ENCODE measurements at places on chromosomes 3 and 15.

DNA sequence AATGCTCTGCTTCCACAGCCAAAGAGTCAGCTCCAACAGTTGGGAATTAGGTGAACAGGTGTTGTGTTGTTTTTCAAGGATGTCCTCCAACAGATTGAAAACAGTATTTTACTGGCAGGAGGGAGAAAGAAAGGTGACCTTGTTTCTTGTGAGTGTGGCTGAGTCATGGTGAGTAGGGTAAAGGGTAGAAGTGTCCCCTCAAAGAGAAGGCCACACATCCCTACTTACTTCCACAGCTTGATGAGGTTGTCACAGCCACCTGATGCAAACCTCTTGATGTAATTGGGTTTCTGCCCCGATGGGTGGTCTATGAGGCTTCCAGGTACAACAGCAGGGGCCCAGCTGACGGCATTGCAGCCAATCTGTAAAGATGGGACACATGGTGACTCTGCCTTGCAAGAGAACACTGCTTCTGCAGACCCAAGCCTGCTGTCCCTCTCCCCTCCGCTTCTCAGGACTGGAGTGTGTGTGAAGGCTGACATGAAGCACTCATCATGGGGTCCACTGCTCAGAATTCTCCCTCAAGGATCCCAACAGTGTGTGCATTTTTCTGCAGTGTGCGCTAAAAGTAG lies 12.7 kb upstream of the GHRL start:
- no peak for DNase-seq

GRCh38 chr3:184003187-184003967 lies 14.3 kb downstream of the ABCC5 start:
- no peak for DNase-seq

- DNase-seq, result no peak
Observed at GRCh38 chr3:54963641-54964040, 35.8 kb upstream of the LRTM1 start.

DNA sequence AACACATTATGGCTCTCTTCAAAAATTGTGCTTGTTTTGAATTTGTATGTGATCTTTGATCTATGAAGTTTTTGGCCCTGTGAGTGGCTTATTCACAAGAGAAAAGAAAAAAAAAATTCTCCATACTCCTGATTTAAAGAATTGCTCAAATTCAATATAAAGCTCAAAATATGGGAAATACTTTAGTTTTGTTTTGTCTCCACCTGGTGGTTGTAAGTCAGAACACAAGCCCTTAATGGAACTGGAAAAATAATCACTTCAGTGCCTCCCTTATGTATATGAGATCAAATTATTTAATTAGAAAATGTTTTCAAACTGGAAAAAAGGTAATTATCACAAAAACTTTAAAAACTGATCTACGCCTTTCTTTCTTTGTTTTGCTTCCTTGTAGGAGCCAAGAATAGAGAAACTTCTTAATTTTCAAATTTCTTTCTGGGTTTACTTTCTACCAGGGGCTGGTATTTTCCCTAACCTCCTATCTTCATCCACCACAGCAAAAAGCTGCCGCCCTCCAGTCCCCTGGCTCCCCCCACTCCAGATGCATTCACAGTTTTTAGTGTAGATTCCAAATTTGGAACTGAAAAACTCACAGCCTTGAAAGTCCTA lies 50.6 kb downstream of the SERP1 start:
- no peak for DNase-seq

DNA sequence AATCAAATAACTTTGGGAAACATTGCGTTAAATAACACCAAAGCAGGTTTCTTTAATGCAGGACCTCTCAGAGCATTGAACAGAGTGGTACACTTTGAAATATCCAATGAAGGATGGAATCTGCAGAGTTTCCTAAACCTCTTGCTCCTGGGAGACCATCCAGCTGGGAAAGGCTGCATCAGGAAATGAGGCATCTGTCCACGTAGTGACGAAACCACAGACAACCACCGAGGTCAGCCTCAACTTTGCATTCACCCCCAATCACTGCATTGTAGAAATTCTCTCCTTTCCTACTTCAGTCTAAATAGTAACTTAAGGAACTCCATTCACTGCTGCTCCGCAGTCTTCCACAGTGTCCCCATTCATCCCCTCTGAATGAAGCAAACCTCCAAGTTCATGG lies 41.5 kb upstream of the CDV3 start:
- DNase-seq, result no peak

DNA sequence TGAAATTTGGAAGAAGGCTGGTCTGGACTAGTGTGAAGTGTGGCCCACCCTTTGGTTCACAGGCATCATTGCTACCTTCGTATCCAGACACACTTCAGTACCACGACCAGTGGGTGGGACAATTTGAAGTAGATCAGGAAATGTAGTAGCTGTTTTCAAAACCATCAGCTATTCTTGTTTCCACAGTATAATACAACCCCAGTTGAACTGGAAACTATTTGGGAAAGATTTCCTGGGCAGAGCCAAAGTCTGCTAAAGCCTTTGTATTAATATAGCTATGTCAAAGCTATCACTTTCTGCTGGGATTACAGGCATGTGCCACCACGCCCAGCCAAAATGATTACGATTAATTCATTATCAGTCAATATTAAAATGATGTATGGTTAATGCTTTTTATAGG lies 298.8 kb upstream of the RASGRP1 start:
- no peak for DNase-seq

DNA sequence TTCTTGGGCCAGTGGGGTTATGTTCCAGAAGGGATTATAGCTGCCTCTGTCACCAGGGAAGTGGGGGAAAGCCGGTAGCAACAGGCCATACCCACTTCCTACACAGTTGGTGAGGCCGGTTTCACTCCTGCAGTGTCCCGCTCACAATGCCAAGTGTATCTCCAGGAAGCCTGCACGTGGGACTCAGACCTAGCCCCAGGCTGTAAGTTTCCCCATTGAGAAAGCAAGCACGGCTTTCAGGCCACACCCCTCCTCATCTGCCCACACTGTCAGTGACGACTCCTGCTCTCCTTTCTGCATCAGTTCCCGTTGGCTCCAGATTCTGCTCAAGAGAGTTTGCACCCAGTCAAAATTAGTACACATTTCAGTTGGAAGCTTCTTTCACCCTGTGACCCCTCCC lies 51.6 kb upstream of the CPOX start:
- peak; percentile 22 for DNase-seq

GRCh38 chr3:159951540-159951939 lies 37.1 kb upstream of the IL12A start:
- DNase-seq, result no peak

GRCh38 chr3:106675451-106675850 lies 701.8 kb upstream of the CCDC54 start:
- DNase-seq, result no peak

DNA sequence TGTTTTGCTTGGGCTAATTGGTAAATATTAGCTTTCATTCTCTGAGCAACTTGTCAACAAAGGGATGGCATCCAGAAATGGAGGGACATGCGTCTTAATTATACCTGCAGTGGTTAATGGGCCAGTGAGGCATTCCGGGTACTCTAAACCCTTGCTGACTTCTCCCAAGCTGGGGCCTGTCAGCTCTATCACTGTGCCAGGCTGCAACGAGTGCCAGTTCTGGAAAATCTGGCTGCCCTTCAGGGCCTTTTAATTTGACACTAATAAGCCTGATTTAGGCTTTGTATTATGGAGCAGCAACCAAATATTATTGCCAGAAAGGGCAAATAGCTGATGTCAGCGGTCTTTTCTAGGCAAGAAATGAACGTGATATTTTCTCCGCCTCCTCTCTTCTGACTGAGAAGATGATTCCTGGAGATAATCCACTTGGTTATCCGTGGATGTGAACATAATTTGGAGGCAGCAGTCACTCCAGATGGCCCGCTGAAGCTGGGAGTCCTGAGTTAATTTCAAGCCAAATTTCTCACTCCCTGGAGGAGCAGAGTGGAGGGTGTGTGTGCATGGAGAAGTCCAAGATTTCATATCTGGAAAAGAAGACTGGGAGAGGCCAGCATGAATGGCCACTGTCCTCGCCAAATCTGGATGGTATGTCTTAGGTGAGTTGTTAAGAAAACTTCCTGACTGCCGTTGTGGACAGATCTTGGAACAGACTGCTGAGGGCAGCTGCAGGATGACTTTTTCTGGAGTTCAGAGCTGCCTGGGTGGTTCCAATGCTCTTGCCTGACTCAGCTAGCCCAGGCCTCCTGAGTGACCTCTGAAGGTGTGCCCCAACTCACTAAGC lies 44.4 kb upstream of the PSMD6 start:
- DNase-seq, result no peak
